ENCODE measurements at places on chromosomes 2 and 18. TPM values are rescaled to one million over a fixed set of nuclear protein-coding genes. Genes with fewer than 3 reads are reported as not detected.

The VPS54 gene
- 14.6 TPM for total RNA-seq

The LYG1 gene
- 0.35 TPM for total RNA-seq

The BARD1 gene
- total RNA-seq: 34.4 TPM

The DSC3 gene
- 2.1 TPM for total RNA-seq

The SLC16A14 gene
- total RNA-seq: 2.6 TPM

The SCN9A gene
- total RNA-seq: 8.2 TPM

GRCh38 chr2:101846973-101847372 is 144.8 kb upstream of the IL1R2 start:
- DNase-seq: no peak

GRCh38 chr2:231185886-231186285 is 12.5 kb upstream of the ARMC9 start:
- DNase-seq: no peak

DNA sequence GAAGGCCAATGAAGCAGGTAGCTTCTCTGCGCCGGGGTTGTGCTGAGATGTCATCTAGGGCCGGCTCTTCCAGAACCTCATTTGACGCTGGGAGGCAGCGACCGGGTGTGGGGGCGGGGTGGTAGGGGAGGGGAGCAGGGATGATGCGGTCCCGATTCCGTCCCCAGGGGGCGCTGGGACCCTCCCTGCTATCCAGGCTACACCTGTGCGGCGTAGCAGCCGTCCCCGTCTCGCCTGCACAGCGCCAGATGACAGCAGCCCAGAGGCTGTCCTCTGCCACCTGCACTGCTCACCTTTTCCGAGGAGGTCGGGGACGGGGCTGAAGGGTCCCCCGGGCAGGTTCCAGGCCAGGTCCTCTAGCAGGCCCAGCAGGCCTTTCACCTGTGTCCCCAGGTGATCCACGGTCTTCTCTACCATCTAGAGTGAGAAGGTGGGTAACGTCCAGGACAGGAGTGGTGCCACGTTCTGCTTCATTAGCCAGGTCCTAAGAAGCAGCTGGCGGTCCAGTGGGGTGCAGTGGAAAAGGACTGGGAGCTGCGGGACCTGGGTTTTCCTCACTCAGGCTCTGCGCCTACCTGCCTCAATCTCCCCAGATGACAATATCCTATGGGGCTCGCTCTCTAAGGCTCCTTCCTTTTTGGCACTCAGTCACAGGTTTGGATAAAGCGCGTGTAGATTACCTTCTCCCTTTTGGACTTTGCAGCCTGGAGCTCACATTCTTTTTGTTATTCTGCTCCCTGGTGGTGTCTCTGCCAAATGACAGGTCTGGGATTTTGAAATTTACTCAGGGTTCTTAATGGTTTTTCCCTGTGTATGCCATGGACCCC is 56.0 kb upstream of the RAB6C start:
- DNase-seq: peak; percentile 90

DNA sequence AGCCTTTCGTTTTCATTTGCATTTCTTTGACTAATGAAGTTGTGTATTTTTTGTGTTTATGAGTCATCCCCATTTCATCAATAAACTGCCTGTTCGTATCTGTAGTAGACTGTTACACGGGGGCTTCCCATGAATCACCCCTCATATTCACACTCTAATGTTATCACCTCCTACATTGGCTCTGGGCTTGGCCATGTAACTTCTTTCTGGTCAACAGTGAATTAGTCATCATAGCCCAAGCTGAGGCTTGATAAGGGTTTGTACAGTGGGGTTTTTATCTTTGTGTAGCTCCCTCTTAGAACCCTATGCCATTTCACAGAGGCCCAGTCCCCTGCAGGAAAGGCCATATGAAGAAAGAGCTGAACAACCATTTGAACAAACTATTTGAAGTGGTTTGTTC is 151.0 kb downstream of the CCBE1 start:
- no peak for DNase-seq

- no peak for DNase-seq
These were observed 282.0 kb upstream of the PXDN start for GRCh38 chr2:2026252-2026831.

- no peak for DNase-seq
These were observed 121.5 kb downstream of the SLC4A3 start for GRCh38 chr2:219748671-219749570.

GRCh38 chr2:217081799-217082198 is 221.9 kb upstream of the TNP1 start:
- DNase-seq: no peak

Data from WTC11 (cell line).